ENCODE measurements at places on chromosomes 7 and 10. TPM values are rescaled to one million over a fixed set of nuclear protein-coding genes. Genes with fewer than 3 reads are reported as not detected.

The MUC12 gene
- 0.48 TPM for total RNA-seq

The FBXO24 gene
- total RNA-seq, result 2.6 TPM

The FRMD4A gene
- total RNA-seq, result 1.7 TPM

The HOXA4 gene
- not detected for total RNA-seq

- H3K27ac ChIP-seq, result no peak overlapping the region
- H3K4me1 ChIP-seq, result no peaks in the 10 kb centered on the region
- peaks cover 2% of the 10 kb centered on the region for H3K27me3 ChIP-seq
- no peak overlapping the region for H3K4me3 ChIP-seq
- no peaks in the 10 kb centered on the region for H3K36me3 ChIP-seq
Measured at GRCh38 chr7:27419581-27420177, 177.1 kb downstream of the EVX1 start.

DNA sequence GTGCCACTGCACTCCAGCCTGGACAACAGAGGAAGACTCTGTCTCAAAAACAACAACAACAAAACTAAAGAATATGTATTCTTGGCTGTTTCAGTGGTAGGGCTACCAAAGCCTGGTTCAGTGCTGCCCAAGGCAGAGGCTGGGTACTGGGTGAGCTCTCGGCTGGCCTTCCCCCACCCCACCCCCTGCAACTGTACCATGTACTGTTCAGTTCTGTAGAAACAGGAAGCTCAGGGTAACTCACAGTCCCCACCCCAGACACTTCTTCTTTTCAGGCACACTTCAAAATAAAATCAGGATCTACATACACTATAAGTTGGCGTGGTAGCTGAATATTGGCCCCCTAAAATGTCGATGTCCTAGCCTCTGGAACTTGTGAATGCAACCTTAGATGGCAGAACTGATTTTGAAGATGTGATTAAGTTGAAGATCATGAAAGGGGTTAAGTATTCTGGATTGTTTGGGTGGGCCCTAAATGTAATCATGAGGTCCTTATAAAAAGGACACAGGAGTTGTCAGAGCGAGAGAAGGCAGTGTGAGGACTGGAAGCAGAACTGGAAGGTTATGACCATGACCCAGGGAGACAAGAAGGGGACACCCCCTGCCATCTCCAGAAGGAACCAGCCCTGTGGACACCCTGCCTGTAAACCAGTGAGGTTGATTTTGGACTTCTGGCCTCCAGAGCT is 31.2 kb downstream of the TBXAS1 start:
- H3K27ac ChIP-seq, result no peak overlapping the region

- peaks cover 3% of the 10 kb centered on the region for H3K4me1 ChIP-seq
- no peaks in the 10 kb centered on the region for H3K36me3 ChIP-seq
- no peak overlapping the region for H3K4me3 ChIP-seq
- no peak overlapping the region for H3K27ac ChIP-seq
Measured at GRCh38 chr7:24444666-24445440, 128.4 kb upstream of the PALS2 start.

- H3K4me3 ChIP-seq, result no peak overlapping the region
- H3K27ac ChIP-seq, result no peak overlapping the region
- DNase-seq, result no peak
Measured at GRCh38 chr7:135209225-135209834, 2.0 kb downstream of the WDR91 start.

DNA sequence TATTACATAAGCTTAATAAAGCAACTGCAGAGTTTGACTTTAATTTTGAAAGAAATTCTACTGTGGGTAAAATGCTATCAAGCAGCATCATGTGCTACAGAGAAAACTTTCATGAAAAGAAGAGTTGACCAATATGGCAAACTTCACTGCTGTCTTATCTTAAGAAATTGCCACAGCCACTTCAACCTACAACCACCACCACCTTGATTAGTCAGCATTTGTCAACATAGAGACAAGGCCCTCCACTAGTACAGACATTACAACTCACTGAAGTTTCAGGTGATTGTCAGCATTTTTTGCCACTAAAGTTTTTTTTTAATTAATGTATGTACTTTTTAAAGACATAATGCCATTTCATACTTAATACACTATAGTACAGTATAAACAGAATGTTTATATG is 350.3 kb downstream of the HPSE2 start:
- H3K4me3 ChIP-seq, result no peak overlapping the region
- no peaks in the 10 kb centered on the region for H3K4me1 ChIP-seq
- H3K27ac ChIP-seq, result no peak overlapping the region

DNA sequence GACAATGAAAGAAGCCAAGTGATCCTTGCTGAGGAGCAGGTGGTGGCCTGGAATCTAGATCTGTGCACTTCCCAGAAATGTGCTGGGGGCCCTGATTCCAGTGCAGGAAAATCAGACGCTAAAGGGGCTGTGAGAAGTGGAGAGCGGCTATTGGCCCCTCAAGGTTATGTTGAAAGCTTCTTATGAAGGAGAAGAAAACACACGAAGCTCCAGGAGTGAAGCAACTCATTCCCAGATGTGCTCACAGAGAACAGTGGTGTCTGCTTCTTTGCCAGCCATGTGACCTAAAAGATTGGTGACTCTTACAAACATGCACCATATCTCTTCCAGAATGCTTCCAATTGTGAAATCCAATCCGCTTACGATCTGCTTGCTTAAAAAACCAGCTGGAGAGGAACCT is 679.3 kb upstream of the IGFBP3 start:
- H3K4me1 ChIP-seq, result no peaks in the 10 kb centered on the region
- H3K27ac ChIP-seq, result no peak overlapping the region
- H3K36me3 ChIP-seq, result no peaks in the 10 kb centered on the region
- H3K4me3 ChIP-seq, result no peak overlapping the region
